ENCODE measurements at places on chromosomes 4 and X. TPM values are rescaled to one million over a fixed set of nuclear protein-coding genes. Genes with fewer than 3 reads are reported as not detected.

- DNase-seq = no peak
Observed at GRCh38 chrX:9416562-9417348, 48.1 kb upstream of the TBL1X start.

DNA sequence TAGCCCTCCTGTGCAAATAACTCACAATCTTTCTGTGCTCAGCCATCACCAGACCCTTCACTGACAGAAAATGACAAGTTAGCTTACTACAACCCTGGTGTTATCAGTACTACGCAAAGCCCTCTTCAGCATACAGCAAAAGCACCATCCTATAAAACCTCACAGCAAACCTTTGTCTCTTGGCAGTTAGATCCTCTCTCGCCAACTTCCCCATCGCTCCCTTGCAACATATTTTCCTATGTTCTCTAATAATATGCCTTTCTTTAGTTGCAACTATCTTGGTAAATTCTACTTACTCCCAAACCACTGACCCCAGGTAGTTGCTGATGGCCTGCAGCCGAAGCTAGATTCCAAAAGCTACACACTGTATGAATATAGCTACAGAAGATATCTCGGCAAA is 856.9 kb upstream of the FRG1 start:
- DNase-seq = no peak

GRCh38 chrX:14194711-14195110 is 165.0 kb upstream of the GEMIN8 start:
- DNase-seq = no peak

The DDX53 gene
- not detected for polyA plus RNA-seq

GRCh38 chrX:148288451-148288850 is 212.0 kb upstream of the AFF2 start:
- no peak for DNase-seq

The TMEM175 gene
- 24.2 TPM for polyA plus RNA-seq

- DNase-seq = no peak
Observed at GRCh38 chrX:13763489-13763888, 28.9 kb downstream of the OFD1 start.

- DNase-seq = no peak
Observed at GRCh38 chr4:153232768-153233167, 28.5 kb downstream of the TRIM2 start.

The CRMP1 gene
- 42.9 TPM for polyA plus RNA-seq

The CHRDL1 gene
- 11.3 TPM for polyA plus RNA-seq

The SPRY1 gene
- 85.3 TPM for polyA plus RNA-seq

DNA sequence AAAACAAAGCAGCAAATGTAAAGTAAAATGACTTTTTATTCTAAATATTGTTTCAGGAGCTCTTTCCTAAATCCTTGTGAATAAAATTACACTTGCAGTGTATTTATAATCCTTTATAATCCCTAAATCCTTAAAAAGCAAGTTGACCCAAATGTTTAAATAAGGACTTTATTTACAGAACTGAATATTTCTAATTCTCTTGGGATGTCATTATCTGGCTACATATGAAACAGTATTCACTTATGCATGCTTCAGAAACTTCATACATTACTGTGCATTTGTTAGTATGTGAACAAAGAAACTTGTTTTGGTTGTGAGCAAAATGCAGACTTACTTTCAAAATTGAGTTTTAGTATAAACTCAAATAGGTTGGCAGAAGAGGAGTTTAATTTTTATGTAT is 49.2 kb downstream of the PTTG2 start:
- no peak for DNase-seq

Measured in right renal cortex interstitium (tissue), 3 donors.